ENCODE measurements at places on chromosomes 11 and 22.

GRCh38 chr11:128835741-128836430 lies 31.2 kb downstream of the KCNJ1 start:
- DNase-seq = no peak

- DNase-seq = peak; percentile 13
Observed at GRCh38 chr11:69444381-69445130, 36.9 kb upstream of the LINC01488 start.

DNA sequence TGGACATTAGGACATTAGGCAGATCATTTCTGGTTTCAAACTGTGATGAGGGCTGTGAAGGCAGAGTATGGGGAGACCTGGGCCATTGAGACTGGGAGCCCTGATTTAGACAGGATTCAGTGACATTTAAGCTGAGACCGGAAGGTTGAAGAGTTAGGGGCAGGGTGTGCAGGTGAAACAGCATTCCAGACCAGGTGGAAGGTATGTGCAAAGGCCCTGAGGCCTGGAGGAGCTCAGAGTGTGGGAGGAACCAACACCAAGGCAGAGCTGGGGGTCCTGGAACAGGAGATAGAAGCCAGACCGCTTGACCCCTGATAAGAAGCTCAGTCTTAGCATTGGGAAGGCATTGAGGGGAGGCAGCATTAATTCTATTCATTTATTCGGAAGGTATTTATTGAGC lies 32.5 kb downstream of the ZC3H7B start:
- DNase-seq = no peak

- DNase-seq = no peak
Observed at GRCh38 chr11:89182773-89183518, 5.3 kb downstream of the TYR start.

GRCh38 chr11:77073328-77074001 lies 6.7 kb downstream of the CAPN5 start:
- DNase-seq = peak; percentile 62

- no peak for DNase-seq
Observed at GRCh38 chr11:2694995-2695939, 4.5 kb downstream of the KCNQ1OT1 start.

DNA sequence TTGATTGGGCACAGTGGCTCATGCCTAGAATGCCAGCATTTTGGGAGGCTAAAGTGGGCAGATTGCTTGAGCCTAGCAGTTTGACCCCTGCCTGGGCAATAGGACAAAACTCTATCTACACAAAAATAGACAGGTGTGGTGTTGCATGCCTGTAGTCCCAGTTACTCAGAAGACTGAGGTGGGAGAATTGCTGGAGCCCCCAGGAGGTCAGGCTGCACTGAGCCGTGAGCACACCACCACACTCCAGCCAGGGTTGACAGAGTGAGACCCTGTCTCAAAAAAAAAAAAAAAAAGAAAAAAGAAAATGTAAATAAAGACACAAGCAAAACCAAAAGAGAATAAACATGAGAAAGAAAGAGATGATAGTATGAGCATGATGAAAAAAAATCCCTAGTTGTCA lies 802.4 kb upstream of the ANO3 start:
- DNase-seq = no peak

DNA sequence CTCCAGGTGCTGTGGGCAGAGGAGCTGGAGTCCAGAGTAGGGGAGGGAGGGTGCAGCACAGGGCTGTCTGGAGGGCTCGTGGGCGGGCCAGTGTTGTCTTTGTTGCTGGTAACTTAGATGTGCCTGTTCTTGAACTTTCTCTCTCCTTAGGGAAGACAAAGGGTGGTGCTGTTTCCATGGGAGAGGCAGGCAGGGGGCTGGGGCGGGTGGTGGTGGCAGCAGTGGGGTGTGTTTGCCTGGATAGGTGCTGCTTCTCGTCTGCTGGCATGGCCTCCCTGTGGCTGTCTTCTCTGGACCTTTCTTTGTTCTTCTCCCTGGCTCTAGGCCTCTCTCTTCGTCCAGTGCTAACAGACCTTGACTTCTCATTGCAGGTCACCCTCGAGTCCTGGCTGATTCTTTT lies 8.5 kb downstream of the SIDT2 start:
- no peak for DNase-seq

DNA sequence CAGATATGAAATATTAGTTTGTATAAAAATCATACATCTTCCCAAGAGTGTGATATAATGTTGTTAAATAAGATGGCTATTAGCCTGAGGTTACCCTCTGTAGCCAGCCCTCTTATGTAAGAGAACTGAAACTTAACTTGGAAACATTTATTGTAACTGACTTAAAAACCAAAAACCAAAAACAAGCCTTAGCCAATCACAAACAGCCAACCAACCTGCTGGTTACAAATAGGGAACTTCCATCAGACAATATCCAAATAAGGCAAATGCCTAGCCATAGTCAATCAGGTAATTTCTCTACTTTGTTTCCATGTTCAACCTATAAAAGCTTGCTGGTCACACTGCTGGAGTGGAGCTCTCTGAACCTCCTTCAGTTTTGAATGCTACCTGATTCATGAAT lies 14.1 kb downstream of the KBTBD3 start:
- DNase-seq = no peak

DNA sequence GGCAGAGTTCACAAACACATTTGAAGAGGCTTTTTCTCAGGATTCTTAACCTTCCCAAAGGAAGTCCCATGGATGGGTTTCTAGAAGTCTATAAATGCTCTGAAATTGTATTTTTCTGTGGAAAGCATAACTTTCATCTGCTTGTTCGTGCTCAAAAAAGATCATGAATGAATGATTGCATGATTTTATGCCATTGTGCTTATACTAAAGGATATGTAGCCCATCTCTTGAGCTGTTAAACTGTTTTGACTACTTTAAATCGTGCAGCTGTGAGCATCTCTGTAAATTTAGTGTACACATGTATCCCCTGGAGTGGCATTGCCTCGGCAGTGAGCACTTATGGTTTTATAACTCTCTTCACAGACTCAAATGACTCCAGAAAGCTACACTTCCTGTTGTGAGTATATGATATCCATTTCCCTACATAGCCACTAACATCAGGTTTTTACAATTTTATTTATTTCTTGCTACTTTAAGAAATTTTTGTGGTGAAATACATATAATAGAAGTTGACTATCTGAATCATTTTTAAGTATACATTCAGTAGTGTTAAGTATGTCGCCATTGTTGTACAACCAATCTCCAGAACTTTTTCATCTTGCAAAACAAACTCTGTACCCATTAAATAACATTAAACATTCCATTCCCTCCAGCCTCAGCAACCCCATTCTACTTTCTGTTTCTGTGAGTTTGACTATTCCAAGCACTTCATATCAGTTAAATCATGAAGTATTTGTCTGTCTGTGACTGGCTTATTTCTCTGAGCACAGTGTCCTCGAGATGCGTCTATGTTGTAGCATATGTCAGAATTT lies 8.0 kb downstream of the NEAT1 start:
- DNase-seq = peak; percentile 50

GRCh38 chr11:122979103-122979814 lies 2.4 kb downstream of the BSX start:
- no peak for DNase-seq

GRCh38 chr11:35275786-35276170 lies 136.8 kb downstream of the CD44 start:
- peak; percentile 6 for DNase-seq

DNA sequence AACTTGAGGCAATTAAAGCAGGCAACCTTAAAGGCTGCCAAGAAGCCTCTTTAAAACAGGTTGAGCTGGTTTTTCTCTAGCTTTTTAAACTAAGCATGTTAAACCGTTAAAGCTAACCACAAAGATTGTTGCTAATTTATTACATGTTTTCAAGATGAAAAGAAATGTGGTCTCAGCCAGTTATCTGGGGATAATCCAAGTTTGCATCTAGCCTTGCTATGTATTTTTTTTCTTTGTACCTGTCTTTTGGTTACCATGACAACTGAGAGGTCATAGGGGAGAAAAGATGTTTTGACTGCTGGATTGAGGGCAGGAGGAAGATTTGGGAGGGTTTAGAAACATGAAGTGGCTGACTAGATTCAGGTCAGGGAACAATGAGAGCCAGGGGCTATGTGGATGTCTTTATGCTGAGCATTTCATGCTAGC lies 19.2 kb upstream of the PGM2L1 start:
- DNase-seq = peak; percentile 4

GRCh38 chr11:121553389-121553788 lies 100.6 kb upstream of the SORL1-AS1 start:
- DNase-seq = no peak

- peak; percentile 65 for DNase-seq
Observed at GRCh38 chr11:28566339-28567089, 458.3 kb downstream of the METTL15 start.

- no peak for DNase-seq
Observed at GRCh38 chr11:114987186-114987760, 308.9 kb downstream of the NXPE2 start.

GRCh38 chr11:15539645-15540044 lies 424.9 kb downstream of the INSC start:
- DNase-seq = no peak

- DNase-seq = no peak
Observed at GRCh38 chr11:131178020-131178419, 192.4 kb upstream of the NTM start.

DNA sequence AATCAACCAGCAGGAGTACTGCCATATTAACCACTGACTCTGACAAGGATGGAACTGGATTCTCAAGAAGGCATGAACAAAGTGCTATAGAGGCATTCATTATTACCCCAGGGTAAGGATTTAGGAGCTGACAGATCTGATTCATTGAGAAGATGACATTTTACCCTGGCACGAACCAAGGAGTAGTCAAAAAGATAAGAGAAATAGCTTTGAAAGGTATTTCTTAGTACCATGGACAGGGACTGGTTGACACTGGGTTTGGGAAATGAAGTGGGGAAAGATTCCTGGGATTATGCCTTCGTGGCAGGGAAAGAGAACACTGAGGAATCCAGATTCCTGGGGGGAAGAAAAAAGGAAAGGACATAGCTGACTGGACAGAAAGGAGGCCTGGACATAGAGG lies 5.1 kb upstream of the SAAL1 start:
- DNase-seq = peak; percentile 8

GRCh38 chr11:17859552-17859951 lies 125.0 kb downstream of the KCNC1 start:
- no peak for DNase-seq

DNA sequence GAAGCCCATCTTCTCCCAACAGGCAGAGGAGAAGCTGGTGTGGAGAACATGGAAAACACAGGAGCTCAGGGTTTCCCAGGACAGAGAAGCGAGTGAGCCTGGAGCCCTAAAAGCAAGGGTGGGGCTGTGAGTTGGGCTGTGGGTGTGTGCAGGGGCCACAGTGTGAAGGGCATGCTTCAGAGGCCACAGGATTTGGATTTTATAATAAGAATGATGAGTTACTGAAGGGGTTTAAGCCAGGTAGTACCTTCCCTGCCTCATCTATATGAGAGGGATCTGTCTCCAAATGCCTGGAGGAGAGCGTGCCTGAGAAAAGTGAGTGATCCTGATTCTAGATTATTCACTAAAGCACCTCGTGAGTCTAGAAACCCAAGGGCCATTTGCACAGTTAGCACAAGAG lies 106.8 kb downstream of the VPREB1 start:
- no peak for DNase-seq

DNA sequence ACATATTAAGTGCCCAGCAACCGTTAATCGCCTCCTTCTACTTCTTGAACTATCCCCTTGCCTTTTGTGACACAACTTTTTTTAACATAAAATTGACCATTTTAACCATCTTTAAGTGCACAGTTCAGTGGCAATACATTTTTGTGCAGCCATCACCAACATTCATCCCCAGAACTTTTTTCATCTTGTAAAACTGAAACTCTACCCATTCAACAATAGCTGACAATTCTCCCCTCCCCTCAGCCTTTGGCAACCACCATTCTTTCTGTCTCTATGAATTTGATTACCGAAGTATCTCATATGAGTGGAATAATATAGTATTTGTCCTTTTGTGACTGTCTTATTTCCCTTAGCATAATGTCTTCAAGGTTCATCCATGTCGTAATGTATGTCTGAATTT lies 66.0 kb downstream of the MICAL2 start:
- no peak for DNase-seq

DNA sequence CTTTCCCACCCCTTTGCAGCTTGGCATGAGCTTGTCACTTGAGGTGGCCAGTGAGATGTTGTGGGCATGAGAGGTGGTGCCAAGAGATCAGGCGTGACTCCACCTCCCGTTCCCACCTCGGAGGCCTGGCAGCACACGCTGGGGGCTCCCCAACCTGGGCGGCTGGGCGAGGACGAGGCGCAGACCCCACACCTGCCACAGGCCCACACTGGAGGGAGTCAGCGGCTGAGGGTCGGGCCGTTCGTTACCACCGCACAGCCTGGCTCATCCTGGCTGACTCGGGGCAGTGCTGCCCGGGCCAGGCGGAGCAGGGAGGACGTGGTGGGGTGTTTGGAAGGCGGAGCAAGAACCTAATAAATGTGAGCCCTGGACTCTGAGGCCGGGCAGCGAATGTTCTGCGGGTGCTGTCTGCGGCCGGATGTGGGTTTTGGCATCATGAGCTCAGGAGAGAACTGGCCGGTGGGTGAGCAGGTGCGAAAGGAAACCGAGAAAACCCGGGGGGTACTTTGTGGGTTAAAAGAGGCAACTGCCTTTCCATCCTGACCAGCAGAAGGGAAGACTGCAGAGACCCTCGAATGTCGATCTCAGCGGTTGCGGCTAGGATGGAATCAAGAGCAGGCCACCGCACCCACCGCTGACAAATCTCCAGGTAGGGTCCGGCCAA lies 10.2 kb upstream of the IFITM3 start:
- no peak for DNase-seq

DNA sequence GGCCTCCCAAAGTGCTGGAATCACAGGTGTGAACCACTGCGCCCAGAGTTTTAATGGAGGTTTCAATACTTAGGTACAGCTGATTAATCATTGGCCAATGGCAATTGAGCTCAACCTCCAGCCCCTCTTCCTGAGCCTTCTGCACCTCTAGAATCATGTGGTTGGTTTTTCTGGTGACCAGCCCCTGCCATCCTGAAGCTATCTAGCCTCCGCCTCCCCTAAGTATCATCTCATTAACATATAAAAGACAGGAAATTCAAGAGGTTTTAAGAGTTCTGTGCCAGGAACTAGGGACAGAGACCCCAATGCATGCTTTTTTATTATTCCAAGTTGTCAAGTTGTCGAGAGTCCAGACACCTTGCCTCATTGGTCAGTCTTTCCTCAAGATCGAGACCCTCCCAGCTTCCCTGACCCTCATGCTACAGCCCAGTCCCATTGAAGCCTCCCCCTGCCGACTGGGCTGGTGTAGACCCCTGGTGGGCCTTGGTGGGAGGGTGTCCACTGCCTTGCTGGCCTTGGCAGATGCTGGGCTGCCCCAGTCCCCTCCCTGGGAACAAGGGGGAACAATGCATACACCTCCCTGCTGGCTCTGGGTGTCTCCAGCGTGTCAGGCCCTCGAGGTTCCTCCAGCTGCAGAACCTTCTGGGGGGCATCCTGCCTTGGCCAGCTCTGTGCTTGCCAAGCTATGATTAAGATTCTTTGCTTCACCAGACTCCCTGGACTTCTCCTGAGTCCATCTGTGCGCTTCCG lies 148.0 kb downstream of the CTTN start:
- DNase-seq = no peak

GRCh38 chr11:47991266-47991830 lies 11.0 kb downstream of the PTPRJ start:
- DNase-seq = peak; percentile 71

GRCh38 chr11:60349990-60350389 lies 22.9 kb downstream of the MS4A6E start:
- no peak for DNase-seq
